ENCODE measurements at places on chromosomes 2 and 18. TPM values are rescaled to one million over a fixed set of nuclear protein-coding genes. Genes with fewer than 3 reads are reported as not detected.

Gene IL36B
- total RNA-seq: not detected

Gene KCNS3
- total RNA-seq: 4.6 TPM

Gene MREG
- 4.3 TPM for total RNA-seq

Gene VIT
- 0.31 TPM for total RNA-seq

Gene DSC3
- total RNA-seq: 0.09 TPM

DNA sequence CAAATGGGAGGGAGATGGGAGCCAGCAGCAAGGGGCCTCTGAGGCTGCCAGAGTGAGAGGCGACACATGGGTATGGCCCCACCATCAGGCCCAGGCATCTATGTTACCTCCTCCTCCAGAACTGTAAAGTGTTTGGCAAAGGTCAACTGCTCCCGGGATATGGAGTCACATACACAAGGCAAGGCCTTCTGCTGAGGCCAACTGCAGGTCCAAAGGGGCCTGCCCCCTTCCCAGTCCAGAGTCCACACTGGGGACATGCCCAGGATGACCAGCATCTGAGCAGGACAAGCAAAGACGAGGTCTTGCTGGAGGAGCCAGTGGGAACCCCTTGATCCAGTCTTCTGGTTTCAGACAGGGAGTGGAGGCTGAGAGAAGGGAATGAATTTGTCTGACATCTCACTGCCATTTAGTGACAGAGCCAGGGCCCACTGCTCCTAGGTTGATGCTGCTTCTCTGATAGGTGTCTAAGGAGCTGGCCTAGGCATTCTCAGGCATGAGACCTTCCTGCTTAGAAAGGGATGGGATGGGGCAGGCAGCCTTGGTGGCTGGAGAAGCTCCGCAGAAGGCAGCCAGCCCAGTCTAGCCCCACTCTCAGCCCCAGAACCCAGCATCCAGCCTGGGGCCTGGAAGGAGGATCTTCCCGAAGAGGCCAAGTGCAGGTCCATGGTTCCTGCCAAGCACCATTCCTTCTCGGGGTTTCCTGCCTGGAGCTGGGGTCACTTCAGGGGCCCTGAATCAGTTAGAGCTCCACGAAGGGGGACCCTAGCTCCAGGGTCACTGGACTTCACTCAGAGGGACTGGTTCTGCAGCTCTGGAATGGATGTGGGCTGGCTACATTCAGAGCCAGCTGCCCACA, 26.4 kb downstream of the EMX1 start:
- no peak for DNase-seq
- H3K4me3 ChIP-seq: no peak overlapping the region
- H3K4me1 ChIP-seq: no peaks in the 10 kb centered on the region
- H3K36me3 ChIP-seq: no peaks in the 10 kb centered on the region
- no peak overlapping the region for H3K27ac ChIP-seq
- no peaks in the 10 kb centered on the region for H3K27me3 ChIP-seq

GRCh38 chr18:2846636-2847316, at the start of gene EMILIN2:
EMILIN2 (plus strand) TSS chr18:2847006; CDS start chr18:2847189, 183 bp downstream.
- H3K4me1 ChIP-seq: peaks cover 3% of the 10 kb centered on the region
- peak; percentile 67 for DNase-seq
- H3K27me3 ChIP-seq: no peaks in the 10 kb centered on the region

DNA sequence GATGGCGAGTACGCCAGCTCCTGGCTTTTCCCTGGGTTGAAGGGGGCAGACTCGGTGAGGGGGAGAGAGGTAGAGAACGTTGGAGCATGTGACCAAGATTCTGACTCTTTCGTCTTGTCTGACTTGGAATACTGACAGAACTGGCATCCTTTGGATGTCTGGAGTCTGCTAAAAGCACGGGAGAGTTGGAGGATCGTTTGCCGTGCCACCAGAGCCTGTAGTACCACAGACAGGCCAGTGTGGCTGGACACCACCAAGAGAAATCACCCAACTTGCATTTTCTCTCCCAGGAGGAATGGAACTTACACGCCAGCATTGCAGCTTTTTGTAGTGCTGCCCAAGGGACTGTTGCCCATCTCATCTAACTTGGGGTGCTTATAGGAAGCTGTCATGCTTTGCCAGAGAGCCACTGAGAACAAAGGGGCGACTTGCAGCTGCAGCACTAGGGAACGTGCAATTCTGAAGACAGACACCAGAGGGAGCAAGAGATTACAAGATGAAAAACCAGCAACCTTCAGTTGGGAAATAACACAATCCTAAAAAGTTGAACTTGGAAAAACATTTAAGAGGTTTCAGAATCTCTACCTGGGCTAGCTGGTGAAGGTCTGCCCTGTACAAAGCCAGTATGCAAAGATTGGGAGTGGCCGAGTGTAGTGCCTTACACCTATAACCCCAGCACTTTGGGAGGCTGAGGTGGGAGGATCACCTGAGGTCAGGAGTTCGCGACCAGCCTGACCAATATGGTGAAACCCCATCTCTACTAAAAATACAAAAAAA, 24.1 kb downstream of the PSMG2 start:
- H3K27me3 ChIP-seq: no peaks in the 10 kb centered on the region
- DNase-seq: no peak
- H3K36me3 ChIP-seq: peaks cover 3% of the 10 kb centered on the region
- H3K27ac ChIP-seq: no peak overlapping the region
- H3K4me3 ChIP-seq: no peak overlapping the region
- H3K4me1 ChIP-seq: no peaks in the 10 kb centered on the region

DNA sequence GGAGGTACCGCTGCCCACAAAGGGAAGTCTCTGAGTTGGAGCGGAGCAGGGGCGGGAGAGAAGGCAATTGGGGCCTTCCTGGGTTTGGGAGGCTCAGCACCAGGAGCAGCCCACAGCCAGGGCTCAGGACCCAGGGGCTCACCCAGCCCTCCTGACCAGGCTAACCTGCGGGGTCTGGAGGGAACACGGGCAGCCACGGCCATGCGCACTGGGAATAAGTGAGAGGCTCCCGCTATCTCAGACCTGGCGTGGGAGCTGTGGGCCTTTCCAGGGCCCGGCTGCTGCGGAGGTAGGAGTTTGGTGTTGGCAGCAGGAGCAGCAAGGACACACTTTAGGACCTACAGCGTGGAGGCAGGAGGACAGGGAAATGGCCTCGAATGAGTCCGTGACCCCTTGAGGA, 69.0 kb downstream of the RRM2 start:
- H3K27me3 ChIP-seq: no peaks in the 10 kb centered on the region
- no peaks in the 10 kb centered on the region for H3K4me1 ChIP-seq
- H3K27ac ChIP-seq: no peak overlapping the region
- H3K4me3 ChIP-seq: no peak overlapping the region

GRCh38 chr2:156593594-156593921, 157.4 kb downstream of the GPD2 start:
- H3K36me3 ChIP-seq: no peaks in the 10 kb centered on the region
- H3K27ac ChIP-seq: no peak overlapping the region
- DNase-seq: no peak

GRCh38 chr2:190891372-190891771, 10.8 kb downstream of the GLS start:
- peaks cover 10% of the 10 kb centered on the region for H3K4me1 ChIP-seq
- no peaks in the 10 kb centered on the region for H3K27me3 ChIP-seq
- no peak for DNase-seq
- no peaks in the 10 kb centered on the region for H3K36me3 ChIP-seq
- H3K4me3 ChIP-seq: no peak overlapping the region

Data from pancreas (tissue), 10 donors.